ENCODE measurements at places on chromosomes 1 and 21. TPM values are rescaled to one million over a fixed set of nuclear protein-coding genes. Genes with fewer than 3 reads are reported as not detected.

Gene PPIE
- total RNA-seq = 38.4 TPM

Gene CA6
- total RNA-seq = not detected

Gene L1TD1
- total RNA-seq = not detected

DNA sequence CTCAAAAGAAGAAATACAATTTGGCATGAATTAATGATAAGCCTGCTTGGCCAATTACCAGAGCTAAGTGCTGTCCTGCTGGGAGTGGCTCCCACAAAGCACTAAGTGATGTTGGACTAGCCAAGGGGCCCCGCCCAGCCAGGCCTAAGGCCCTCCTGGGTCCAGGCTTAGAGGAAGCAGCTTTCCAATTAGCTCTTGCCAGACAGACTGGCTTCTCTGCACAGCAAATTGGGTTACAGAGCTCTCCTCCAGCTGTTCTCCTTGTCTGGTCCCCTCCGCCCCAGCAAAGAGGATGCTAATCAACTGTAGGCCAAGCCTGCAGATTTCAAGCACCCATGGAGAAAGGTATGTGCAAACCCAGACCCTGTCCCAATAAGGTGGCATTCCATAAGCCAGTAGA lies 151.9 kb downstream of the DMRTA2 start:
- no peak overlapping the region for H3K4me3 ChIP-seq
- DNase-seq = no peak
- H3K27me3 ChIP-seq = no peaks in the 10 kb centered on the region
- H3K36me3 ChIP-seq = no peaks in the 10 kb centered on the region

DNA sequence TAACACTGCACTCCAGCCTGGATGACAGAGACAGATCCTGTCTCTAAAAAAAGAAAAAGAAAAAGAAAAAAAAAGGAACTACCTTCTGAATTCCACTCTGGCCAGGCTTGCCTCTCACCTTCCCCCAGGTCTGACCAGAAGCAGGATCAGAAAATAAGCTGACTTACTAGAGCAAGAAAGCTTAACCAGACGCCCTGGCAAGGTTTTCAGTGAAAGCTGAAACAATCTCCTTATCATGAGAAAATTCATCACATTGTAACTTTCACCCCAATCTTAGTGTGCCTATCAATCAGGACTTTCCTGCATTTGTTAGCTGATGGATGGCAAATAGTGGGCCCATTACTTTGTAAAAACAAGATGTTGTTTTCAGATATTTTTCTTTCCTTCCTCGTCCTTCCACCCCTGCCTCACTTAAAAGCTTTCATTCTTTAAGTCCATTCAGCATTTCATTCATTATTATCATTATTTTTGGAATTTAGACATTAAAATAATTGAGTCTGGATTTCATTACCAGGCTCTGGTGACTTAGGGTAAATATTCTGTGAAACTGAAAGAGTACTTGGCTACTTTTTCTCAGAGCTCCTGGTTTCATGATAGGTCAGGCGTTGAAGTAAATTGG lies 96.5 kb upstream of the CD34 start:
- no peak overlapping the region for H3K4me3 ChIP-seq
- H3K36me3 ChIP-seq = no peaks in the 10 kb centered on the region
- no peak for DNase-seq
- H3K27me3 ChIP-seq = no peaks in the 10 kb centered on the region

GRCh38 chr1:226481133-226481532 lies 67.4 kb upstream of the STUM start:
- H3K4me3 ChIP-seq = no peak overlapping the region
- H3K27me3 ChIP-seq = peaks cover 54% of the 10 kb centered on the region
- DNase-seq = no peak
- no peak overlapping the region for H3K27ac ChIP-seq

DNA sequence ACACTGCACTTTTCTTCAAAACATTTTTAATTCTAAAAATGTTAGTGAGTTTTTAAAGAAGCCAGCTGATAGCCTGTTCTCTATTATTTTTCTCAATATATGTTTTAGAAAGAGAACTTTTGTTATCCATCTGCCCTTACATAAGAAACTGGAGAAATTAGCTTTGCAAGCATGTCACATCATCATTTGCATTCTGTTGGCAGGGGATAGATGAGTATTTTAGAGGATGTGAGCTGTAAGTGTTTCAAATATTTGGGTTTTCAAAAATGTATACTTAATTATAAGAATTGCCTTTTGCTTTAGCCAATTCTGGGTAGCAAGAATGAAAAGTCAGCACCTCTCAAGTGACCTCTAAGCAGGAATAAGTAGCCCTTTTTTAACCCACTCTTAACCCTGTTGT lies 7.4 kb downstream of the NFIA start:
- H3K4me3 ChIP-seq = no peak overlapping the region
- no peak for DNase-seq
- no peak overlapping the region for H3K27ac ChIP-seq
- no peaks in the 10 kb centered on the region for H3K27me3 ChIP-seq
- peaks cover 23% of the 10 kb centered on the region for H3K4me1 ChIP-seq

DNA sequence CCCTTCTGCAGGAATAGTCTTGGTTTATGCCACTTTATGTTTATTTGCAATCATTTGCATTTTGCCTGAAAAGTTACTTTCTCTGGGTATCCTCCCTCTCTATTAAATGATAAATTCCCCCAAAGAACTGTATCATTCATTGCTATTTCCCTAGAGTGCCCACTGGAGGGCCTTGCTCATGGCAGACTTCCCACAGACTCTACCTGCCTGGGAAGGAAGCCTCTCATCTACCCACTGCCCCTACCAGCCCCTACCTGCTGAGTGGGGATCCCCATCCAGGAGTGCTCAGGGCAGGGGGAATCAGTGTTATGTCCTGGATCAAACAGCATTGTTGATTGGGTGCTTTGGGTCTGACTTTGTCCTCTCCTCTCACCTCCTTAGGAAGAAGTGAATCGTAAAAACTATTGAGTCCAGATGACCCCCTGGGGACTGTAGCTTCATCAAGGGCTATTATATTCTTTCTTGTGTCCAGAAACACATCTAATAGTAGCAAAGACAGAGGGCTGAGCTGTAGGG lies 6.8 kb upstream of the LRRN2 start:
- no peak for DNase-seq
- no peak overlapping the region for H3K4me3 ChIP-seq
- H3K36me3 ChIP-seq = no peaks in the 10 kb centered on the region
- H3K4me1 ChIP-seq = no peaks in the 10 kb centered on the region
- H3K27me3 ChIP-seq = peaks cover 59% of the 10 kb centered on the region
- H3K27ac ChIP-seq = no peak overlapping the region

All from osteocyte (in vitro differentiated cells).